Activated CD4-positive, alpha-beta memory T cell treated with anti-CD3 and anti-CD28 coated beads for 36 hours (primary cell): ENCODE measurements at places on chromosomes 1 and 21.
A peak's percentile ranks its signal among the peaks of the same experiment; 100 is the strongest.

DNA sequence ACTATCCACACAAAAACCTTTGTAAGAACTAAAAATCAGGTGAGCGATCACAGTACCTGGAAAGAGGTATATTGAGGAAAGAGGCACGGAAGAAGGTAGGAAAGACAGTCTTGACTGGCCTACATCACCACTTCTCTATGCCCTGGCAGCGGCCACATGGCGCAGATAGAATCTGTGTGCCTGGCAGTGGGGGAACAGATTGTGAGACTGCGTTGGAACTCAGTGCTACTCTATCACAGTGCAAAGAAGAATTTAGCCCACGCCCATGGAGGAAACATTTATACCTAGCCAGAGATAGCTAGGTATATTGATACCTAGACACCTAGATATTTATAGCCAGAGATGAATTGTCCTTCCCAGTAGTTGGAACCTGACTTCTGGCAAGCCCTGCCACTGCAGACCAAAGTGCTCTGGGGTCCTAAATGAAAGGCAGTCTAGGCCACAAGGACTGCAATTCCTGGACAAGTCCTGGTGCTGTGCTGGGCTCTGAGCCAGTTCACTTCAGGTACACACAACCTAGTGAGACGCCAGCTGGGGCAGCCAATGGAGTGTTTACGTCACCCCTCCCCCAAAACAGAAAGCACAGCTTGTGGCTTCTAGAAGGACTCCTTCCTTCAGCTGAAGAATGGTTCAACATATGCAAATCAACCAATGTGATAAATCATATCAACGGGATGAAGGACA lies 51.9 kb downstream of the DHX9 start:
- no peak for DNase-seq

GRCh38 chr1:160768295-160768657 lies 27.7 kb upstream of the LY9 start:
- peak; percentile 93 for DNase-seq

DNA sequence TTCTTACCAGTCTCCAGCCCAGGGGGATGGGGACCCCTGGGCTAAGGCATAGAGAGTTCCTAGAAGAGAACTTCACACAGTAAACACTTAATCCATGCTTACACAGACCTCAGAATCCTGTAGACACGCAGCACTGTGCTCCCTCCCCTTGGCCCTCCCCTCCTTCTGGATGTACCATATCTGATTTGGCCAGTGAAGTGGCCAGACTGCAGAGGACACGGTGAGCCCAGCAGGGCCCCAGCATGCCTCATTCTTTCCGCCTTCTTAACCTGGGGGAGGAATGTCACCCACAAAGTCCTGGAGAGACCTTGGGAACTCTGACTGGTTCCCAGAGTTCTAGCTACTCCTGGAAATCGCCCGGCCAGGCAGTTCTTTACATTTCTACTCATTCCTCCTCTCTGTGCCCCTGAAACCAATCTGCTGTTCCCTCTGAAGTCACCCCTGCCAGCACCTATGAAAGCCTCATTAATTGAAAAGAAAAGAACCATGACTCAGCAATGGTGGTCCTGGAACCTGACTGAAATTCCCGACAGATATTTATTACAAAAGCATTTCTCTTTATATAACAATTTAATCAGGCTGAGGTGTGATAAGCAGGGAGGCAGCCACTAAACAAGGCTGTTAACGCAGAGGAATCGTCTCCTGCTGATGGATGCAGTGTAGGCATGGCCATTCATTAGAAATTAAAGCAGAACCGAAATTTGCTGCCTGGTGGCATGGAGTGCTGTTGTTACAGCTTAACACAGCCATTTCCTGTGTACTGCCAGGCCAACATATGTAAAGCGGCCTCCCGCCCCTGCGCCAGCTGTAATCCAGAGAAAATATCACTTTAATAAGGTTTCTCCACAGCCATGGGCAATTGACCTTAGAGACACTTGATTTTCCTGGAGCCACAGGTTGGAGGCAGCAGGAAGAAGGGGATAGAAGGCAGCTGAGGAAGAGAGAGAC lies 74.6 kb upstream of the KCND3 start:
- no peak for DNase-seq

GRCh38 chr1:67590329-67590728 lies 94.7 kb upstream of the GADD45A start:
- no peak for DNase-seq
